GM23248 (cell line): ENCODE measurements at places on chromosomes 4 and X. TPM values are rescaled to one million over a fixed set of nuclear protein-coding genes. Genes with fewer than 3 reads are reported as not detected.

MAGEA10 gene
- not detected in 2 replicates for polyA plus RNA-seq

CD38 gene
- not detected in 2 replicates for polyA plus RNA-seq

TLR3 gene
- 0.66 and 0.68 TPM in 2 replicates for polyA plus RNA-seq

EMCN gene
- 1.0 TPM in 1 of 2 replicates, not detected in the other for polyA plus RNA-seq

PDLIM3 gene
- 0.51 and 0.69 TPM in 2 replicates for polyA plus RNA-seq

MAP7D2 gene
- 0.11 and 0.16 TPM in 2 replicates for polyA plus RNA-seq

TRIM61 gene
- 0.18 TPM in 1 of 2 replicates, not detected in the other for polyA plus RNA-seq

- DNase-seq, result peak; percentile 62
These were observed 46.6 kb downstream of the CD40LG start for GRCh38 chrX:136694431-136695087.

- no peak for DNase-seq
These were observed 42.7 kb upstream of the CITED1 start for GRCh38 chrX:72348247-72348979.

- peak; percentile 39 for DNase-seq
These were observed 48.2 kb downstream of the GUCY1B1 start for GRCh38 chr4:155807021-155807420.

DNA sequence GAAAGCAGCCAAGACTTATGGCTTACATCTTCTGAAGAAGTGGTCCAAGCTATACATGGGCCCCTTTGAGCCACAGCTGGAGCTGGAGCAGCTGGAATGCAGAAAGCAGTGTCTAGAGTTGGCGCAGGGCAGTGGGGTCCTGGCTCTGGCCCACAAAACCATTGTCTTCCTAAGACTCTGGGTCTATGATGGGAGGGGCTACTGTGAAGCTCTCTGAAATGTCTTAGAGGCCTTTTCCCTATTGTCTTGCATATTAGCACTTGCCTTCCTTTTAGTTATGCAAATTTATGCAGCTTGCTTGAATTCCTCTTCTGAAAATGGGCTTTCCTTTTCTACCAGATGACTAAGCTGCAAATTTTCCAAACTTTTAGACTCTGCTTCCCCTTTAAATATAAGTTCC is 15.3 kb downstream of the NPY1R start:
- DNase-seq, result no peak

DNA sequence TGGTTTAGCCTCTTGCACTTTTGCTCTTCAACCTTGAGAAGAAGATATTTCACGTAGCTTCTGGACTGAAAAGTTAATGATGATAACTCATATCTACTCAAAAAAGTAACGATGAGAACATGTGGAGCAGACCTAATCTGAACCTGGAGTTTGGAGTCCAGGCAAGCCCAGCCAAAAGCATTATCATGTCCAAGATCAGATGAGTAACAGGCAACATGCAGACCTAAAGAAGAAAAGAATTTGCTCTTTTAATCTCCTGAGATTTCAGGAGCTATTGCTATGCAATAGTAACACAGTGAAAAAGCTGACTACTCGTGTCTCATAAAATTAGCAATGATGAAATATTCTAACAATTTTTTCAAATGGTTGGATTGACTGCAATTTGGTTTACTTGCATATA is 21.8 kb upstream of the PPA2 start:
- DNase-seq, result peak; percentile 2

- DNase-seq, result no peak
These were observed 17.1 kb upstream of the PBDC1 start for GRCh38 chrX:76155786-76156185.

GRCh38 chr4:57734104-57734670 is 624.0 kb upstream of the IGFBP7 start:
- no peak for DNase-seq

DNA sequence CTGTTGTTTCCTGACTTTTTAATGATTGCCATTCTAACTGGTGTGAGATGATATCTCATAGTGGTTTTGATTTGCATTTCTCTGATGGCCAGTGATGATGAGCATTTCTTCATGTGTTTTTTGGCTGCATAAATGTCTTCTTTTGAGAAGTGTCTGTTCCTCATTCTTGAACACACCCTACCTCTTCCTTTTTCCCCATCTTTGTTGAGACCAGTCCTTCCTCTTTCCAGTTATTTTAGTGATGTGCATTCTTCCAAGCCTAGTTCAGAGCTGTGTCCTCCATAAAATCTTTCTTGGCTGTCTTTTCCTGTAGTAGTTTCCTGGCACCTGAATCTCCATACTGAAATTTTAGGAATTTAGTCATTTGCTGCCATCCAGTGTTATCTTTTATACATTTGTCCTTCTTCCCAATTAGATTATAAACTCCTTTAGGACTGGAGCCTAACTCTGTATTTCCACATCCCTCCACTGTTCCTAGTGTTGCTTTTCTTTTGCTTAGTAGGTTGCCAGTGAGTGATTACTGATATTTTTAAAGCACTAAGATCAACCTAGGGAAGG is 11.4 kb downstream of the FHIP1A start:
- DNase-seq, result peak; percentile 30

DNA sequence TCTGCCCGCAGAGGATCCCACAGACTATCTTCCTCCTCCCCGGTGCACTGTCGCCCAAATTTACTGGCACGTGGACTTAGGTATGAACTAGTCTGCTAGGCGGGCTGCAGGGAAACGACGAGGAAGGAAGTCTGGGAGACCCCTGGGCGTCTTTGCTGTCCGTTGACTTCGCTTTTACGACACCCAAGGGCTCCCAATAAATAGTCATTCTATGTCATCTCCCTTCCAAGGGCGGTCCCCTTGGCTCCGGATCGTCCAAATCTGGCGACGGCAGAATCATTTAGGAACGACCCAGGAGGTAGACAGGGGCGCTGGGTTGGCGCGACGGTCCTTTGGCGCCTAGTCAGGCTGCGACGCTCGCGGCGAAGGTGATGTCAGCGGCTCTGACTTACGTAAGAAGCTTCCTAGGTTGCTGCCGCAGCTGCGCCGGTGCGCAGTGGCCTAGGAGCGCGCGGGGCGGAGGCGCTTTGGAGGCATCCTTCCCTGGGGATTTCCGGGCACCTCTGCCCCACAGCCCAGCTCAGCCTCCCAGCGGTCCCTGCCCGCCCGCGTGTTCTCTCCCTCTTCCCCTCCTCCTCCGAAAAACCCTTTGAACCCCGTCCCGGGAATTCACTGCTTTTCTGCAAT is 2.2 kb downstream of the NHS start:
- DNase-seq, result peak; percentile 77

DNA sequence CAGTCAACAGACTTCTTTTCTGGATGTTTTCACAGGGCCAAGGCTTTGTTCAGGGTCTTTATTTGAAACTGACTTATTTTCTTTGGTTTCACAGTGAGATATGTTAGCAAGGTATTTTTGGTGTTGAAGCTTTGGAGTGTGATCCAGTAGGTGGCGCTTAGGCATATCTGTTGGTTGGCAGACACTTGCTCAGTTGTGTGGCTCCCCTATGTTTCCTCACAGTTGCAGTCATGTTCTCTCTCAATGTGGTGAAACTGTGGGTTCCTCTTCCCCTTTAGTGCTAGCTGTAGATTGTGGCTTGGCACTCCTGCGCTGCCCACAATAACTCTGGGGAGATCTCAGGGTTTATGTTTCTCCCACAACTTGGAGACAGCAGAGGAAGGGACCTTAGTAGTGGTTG is 460.8 kb downstream of the SLITRK2 start:
- no peak for DNase-seq
